ENCODE measurements at places on chromosomes 5 and 9.

DNA sequence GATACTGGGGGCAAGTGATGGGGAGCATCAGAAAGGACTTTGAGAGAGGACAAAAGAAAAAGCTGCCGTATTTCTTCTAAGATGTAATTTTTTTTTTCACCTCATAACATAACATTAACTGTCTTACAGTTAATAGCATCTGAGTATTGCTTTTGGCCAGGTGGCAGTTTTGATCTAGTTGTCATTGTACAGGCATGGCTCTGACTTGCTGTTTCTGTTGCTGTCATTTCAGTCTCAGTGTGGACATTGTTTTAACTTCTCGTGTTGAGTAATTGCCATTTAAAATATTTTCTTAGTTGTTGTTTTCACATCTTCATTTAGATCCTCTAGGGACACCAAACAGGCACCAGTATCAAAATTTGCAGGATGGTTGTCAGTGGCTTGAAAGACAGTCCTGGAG is 12.4 kb downstream of the SMAD5 start:
- no peak for DNase-seq

DNA sequence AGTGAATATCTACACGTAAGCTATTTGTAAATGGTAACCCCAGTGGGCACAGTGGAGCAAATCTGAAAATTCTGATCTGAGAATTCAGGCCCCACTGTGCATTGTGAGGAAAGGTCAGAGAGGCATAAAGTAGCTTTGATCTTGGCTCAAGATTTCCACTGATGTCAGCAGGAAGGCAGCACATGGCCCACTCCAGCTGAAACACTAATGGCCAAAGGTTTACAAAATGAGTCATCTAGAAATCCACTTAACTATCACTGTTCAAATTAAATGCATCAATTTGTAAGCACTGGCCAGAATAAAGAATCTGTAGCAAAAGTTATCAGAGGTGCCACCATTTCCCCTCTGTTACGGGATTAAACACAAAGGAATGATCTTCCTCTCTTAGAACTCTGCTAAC is 191.6 kb downstream of the C9orf152 start:
- peak; percentile 90 for DNase-seq

DNA sequence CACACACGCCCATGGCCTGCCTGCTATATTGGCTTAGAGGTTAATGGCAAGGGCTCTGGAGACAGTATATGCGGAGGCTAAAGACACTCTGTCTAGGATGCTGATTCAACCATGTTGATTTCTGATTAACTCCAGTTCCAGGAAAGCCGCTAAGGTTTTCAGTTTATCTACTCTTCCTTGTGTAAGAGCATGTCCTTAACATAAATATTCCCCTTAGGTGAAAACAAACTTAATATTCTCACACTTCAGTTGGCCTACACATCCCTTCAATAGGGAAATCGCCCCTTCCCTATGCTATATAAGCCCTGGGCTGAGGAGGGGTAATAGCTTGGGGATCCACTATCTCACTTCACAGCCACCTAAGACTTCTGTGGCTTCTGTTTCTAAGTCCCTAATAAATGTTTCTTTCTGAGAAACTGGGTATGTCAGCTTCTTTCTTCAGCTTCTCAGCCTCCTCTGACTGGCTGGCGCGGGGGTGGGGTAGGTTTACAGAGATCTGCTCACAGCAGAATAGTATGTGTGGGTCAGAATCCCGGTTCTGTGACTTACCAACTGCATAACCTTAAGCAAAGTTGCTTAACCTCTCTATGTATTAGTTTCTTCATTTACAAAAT is 4.3 kb upstream of the GPX3 start:
- no peak for DNase-seq

DNA sequence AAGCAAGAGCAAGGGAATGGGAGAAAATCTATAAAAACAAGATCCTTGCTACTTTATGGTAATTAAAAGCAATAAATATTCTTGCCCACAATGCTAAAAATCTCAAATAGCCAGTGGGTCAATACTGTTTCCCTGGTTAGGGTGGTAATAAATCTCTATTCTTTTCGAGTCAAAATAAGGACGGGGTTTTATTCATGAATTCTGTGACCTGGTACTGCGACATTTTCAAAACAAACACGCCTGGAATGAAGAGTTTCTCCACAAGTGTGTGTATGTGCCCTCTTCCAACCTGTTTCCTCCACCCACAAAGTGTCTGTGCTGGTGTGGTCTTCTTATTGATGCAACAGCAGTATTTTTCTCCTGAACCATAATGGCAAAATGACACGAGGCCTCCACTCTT is 358.8 kb upstream of the BRINP1 start:
- no peak for DNase-seq

- DNase-seq = no peak
Measured at GRCh38 chr9:91655215-91655614, 231.6 kb upstream of the NFIL3 start.

- no peak for DNase-seq
Measured at GRCh38 chr9:91146391-91147019, 215.2 kb downstream of the AUH start.

DNA sequence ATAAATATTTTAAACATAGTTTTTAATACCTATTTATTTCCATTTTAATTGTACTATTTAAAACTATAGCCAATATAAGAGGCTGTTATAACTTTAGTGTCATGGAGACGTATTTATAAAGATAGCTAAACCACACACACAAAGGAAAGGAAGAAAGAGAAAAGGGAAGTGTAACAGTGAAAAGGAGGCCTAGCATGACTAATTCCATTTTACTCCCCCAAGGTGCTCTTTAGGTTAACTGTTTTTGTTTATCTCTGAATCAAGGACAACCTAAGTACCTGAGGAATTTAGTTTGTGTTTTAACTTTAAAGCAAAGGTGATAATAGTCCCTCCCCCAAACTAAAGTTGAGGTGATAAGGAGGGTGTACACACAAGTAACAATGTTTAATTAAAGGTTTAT is 1188.9 kb upstream of the C9orf72 start:
- DNase-seq = no peak

GRCh38 chr9:82011133-82011532 is 22.6 kb downstream of the SPATA31D1 start:
- no peak for DNase-seq

- DNase-seq = no peak
Measured at GRCh38 chr5:104171958-104172690, 609.5 kb upstream of the NUDT12 start.

- DNase-seq = peak; percentile 6
Measured at GRCh38 chr9:37678789-37679273, 28.1 kb downstream of the FRMPD1 start.

DNA sequence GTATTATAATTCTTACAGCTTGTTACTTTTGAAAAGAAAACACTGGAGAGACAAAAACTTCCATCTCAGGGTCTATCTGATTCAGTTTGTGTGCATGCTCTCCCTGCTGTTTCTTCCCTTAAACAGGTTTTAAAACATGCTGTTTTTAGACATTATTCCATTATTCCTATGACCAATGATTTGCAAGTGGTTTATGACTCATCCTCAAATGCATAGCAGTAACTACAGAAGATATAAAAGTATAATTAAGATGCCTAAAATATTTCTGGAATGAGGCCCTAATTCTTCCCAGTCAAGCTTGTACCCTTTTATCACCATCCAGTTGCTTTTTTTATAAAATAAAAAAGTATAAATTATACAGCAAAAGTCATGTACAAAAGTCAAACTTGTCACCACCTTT is 3.7 kb downstream of the DTWD2 start:
- DNase-seq = peak; percentile 61

DNA sequence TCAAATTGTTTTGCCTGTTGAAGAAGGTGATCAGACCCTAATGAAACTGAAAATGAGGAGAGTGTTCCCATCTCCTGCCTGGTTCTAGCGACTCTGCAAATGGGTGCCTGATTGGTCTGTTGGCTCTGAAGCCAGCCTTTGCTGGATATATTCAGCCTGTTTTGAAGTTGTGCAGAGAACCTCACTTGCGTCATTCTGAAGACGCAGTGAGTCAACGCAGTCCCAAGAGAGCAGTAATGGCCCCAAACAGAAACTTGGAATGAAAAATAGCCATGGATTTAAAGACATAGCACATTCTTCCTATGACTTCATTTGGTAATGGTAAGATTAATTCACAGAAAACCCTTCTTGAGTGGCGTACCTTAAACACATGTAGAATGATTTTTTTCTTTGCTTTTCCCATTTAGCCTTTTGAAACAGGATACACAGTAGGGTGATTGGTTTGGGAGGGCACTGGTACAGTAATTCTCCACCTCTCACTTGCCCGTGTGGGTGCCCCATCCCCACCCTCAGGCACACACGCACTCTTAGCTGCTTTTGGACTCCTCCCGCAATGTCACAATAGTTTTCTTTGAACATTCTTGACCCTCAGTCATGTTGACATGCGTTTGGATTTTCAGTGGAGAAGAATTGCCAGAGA is 54.1 kb upstream of the ABL1 start:
- peak; percentile 49 for DNase-seq

DNA sequence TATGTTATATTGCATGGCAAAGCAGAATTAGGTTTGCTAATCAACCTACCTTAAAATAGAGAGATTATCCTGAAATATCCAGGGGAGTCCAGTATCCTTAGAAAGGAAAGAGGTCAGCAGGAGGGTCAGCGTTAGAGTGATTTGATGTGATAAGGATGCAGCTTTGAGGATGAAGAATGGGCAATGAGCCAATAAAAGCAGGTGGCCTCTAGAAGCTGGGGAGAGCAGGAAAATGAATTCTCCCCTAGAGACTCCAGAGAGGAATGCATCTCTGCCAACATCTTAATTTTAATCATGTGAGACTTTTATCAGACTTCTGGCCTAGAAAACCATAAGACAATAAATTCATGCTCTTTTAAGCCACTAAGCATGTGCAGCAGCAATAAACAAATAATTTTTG is 65.7 kb upstream of the SYK start:
- no peak for DNase-seq

- peak; percentile 97 for DNase-seq
Measured at GRCh38 chr5:57316798-57317327, 143.0 kb downstream of the GPBP1 start.

GRCh38 chr5:80191991-80192398 is 63.9 kb downstream of the SERINC5 start:
- DNase-seq = no peak

DNA sequence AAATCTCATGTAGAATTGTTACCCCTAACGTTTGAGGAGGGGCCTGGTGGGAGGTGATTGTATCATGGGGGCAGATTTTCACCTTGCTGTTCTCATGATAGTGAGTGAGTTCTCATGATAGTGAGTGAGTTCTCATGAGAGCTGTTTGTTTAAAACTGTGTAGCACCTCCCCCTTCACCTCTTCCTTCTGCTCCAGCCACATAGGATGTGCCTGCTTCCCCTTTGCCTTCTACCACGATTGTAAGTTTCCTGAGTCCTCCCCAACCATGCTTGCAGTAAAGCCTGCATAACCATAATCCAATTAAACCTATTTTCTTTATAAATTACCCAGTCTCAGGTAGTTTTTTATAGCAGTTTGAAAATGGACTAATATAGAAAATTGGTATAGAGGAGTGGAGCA is 1783.7 kb upstream of the CDH9 start:
- no peak for DNase-seq

DNA sequence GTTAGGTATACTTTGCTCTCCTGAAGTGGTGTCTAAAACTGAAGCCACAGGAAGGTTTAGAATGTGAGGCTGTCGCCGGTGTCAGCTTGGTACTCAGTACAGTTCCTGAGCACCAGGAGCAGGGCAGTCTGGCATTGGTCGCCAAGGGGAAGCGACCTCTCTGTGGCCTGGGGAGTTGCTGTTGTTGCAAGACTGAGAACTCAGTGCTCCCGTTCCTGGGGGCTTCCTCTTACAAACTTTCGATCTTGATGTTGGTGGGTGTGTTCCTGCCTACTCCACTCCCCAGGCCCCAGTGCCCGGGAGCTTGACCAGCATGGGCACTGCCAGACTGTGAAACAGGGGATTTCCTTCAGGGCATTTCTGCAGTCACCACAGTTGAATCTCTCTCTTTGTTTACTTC is 52.4 kb upstream of the PPARGC1B start:
- DNase-seq = no peak

DNA sequence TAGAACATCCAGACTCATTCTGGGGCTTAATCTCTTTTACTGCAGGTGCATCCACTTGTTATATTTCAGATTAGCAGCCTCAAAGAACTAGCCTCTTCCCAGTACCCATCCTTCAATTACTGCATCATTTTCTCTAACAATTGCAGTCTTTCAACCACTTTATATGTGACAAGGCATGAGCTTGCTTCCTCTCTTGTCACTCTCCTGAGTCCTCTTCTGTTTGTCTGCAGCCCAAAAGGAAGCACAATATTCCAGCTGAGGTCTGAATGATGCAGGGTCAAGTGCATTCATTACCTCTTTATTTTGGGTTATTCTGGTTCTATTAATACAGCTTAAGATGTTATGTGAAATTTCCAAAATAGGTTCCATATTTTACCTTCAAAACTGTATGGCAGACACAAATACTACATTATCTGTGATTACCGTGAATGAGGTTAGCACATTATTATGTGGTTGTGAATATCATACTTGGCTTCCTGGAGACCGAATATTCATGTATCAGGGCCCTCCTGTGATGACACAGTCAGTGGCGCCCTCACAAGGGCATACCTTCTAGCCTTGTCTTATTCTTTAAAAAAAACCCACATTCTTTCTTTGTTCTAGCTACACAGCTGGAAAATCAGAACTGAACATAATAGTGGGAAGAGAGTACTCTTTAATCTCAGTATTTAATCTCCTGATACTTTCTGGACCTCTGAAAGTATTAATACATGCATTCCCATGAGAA is 323.8 kb downstream of the PDE4D start:
- peak; percentile 27 for DNase-seq

DNA sequence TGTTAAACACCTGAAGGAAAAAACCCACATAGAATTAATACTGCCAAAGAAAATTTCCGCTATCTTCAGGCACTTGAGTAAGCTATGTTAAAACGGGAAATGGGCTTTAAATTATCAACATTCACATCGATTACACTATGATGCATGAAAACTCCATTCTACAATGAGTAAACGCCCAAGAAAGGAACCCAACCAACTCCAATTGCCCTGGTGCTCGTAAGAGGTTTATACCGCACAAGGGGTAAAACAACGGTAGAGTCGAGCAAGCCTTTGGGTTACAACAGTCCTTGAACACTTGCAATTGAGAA is 1.0 kb downstream of the AGTPBP1 start:
- DNase-seq = no peak

DNA sequence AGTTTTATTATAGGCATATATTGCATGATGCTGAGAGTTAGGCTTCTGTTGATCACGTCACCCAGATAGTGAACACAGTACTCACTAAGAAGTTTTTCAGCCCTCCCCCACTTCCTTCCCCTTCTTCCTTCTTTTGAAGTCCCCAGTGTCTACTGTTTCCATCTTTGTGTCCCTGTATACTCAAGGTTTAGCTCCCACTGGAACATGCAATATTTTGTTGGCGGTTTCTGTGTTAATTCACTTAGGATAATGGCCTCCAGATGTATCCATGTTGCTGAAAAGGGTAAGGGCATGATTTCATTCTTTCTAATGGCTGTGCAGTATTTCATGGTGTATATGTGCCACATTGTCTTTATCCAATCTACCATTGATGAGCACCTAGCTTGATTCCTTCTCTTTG is 764.3 kb downstream of the MTRR start:
- no peak for DNase-seq

DNA sequence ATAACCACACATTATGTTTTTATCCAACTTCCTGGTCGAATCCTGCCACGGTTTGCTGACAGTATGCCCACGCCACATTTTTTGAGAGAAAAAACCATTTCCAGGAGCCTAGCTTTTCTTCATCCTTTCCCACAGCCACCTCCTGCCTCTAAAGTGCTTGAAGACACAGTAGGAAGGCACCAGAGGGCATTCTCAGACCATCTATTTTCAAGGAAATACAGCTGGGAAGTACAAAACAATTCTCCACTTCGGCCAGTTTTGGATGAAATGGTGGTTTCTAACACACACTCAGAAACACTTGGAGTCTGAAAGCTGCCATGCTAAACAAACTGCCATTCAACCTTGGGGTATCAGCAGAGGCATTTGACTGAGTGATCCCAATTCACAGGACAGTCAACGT is 86.3 kb upstream of the RPS23 start:
- peak; percentile 78 for DNase-seq

Data from M059J (cell line).